ENCODE measurements at places on chromosomes 12 and 14.

GRCh38 chr14:73759183-73759713 is 45.1 kb upstream of the PNMA1 start:
- DNase-seq = peak; percentile 74

GRCh38 chr14:100039903-100040302 is 25.3 kb upstream of the EVL start:
- DNase-seq = no peak

DNA sequence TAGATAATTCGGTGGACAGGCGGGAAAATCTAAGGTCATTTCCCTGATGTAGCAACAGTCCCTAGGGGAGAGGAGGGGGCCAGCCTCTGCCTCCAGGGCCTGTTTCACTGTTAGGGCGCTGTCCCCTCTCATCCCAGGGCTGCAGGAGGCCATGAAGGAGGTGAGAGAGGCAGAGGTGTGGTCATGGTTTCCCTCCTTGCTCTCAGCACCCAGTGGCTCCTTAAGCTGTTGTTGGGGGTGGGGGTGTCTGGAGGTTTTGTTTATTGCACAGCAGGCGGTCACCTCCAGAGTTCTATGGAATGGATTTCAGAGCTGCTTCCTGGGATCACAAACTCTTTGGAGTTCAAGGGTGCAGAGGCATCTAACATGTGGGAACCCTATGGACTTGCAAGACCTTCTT is 212.5 kb upstream of the RTL1 start:
- DNase-seq = no peak

GRCh38 chr14:34693228-34693939 is 21.0 kb downstream of the CFL2 start:
- DNase-seq = no peak

DNA sequence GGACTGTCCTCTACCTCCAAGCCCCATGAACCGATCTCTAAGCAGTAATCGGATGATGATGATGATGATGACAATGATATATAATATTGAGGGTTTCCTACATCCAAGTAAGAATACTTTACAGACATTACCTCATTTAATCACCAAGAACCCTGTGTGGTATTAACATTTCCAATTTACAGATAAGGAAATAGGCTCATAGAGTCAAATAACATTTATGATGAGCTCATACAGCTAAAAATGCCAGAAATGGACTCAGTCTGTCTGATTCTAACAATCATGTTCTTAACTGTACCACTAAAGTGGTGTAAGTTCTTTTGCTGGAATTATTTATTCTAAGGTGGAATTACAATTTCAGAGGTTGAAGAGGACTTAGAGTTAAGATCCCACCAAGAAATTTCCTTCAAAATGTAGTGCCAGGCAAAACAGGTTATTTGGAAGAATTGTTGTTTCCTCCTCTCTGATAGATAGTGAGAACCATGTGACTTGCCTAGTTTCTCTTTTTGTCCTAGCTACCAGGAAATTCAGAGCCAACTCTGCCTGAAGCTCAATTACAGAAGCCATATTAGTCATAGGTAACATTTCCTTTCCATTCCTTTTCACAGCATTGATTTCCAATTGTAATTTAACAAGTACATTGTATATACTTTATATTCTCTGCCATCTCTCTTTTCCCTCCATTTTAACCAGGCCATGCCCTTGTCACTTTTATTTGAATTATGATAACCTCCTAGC is 23.8 kb upstream of the CCDC175 start:
- no peak for DNase-seq

Measured in fibroblast of skin of back (primary cell).